ENCODE measurements at places on chromosomes 4 and X.

GRCh38 chrX:2572740-2573139, 72.0 kb upstream of the DHRSX start:
- peak; percentile 92 for DNase-seq

GRCh38 chr4:148151806-148152205, 290.4 kb downstream of the NR3C2 start:
- no peak for DNase-seq

GRCh38 chrX:130981836-130982235, 76.3 kb upstream of the ARHGAP36 start:
- no peak for DNase-seq

DNA sequence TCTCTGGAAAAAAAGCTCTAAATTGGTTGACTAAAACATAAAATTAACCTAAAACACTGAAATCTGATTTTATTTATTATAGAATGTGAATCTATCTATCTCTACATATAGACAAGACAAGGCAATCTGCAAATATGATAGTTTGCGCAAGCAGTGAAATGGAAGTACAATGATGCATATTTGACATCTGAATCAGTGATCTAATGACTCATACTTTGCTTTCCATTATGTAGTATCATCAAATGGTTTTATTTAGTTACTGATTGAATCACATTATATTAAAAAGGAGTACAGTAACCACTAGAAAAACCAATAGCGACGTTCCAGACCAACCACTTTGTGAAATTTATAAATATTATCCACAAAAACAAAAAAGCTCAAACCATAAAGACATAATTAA, 1969.3 kb downstream of the PCDH7 start:
- DNase-seq = no peak

DNA sequence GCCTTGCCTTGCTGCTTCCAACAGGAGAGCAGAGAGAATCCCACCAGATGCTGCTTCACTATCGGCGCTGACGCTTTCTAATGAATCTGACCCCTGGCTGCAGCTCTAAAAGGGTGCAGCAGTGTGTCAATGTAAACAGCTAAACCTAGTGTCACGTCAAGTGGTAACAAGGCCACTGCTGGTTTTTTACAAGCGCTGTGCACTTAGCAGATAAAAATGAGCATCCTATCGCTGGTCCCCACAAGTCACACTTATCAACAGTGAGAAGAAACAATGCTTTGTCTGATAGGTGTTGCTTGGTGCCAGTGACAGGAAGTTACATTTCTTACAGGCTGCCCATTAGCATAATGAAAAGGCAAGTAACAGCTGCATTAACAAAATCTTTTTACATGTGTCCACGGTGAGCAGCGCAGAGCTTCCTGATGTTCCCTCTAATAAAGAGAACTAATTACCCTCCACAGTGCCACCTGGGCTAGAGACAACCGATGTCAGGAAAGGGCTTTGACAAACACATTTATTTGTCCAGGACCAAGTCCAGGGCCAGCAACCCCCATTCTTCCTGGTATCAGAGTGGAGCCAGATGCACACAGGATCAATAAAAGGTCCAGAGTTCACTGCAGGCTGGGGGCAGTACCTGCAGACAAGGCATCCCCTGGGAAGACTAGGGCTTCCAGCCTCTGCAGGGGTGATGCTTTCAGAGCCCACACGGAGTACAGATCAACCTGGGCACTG, 176.0 kb downstream of the MGST2 start:
- DNase-seq = no peak

GRCh38 chrX:40096395-40097091, 1.2 kb downstream of the BCOR start:
- DNase-seq = no peak

Measured in fibroblast of gingiva (primary cell).